ENCODE measurements at places on chromosomes 2 and 18.

DNA sequence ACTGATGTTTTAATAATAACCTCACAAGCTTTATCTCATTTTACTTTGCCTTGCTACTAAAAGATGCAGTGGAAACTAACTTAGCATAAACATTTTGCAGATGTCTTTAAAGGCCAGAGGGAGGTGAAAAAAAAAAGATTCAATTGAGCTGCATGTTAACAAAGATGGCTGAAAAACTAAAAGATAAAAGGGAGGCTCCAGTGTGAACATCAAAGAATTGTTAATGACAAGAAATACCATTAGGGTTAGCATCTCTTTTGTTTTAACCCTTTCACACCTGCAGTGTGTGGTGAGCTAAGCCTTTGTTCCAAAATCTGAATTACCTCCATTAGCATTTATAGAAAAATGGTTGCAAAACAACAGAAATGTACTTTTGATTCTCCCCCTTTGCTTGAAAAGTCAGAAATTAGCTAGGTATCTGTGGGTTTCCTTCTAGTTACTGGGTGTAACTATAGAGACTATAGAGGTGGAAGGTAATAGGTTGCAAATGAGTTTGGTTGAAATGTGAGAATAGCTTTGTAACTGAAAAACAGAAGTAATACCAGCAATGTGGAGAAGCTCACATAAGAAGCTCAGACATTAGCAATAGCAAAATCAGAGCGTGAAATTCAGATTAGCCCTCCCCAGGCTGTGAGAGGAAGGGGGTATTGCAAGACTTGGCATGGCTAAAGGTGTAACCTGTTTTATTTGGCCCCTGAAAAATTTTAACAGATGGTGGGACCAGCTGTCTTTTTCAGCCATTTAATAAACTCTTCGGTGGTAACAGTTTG, 34.8 kb upstream of the SP5 start:
- DNase-seq: no peak

- DNase-seq: peak; percentile 40
These were observed 459.5 kb downstream of the DLGAP1 start for GRCh38 chr18:3995476-3996102.

GRCh38 chr18:45526114-45526841, 89.0 kb upstream of the SLC14A2 start:
- DNase-seq: peak; percentile 36

DNA sequence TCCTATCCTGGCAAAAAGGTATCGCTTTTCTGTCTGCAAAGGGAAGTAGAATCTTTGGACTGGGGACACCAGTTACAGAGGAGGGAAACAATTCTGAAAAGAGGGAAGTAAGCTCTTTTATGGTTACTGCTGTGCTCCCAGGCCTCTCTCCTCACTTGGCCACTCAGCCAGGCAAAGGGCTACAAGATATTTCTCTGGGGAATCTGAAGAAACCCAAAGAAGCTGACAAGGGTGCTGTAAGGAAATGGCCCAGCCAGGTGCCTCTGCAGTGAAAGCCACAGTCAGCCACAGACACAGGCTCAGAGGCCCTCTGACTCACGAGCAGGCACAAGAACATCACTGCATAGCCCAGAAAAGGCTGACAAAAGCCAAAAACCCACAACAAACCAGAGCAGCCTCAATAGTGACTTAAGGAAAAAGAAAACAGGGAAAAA, 5.8 kb downstream of the HDLBP start:
- no peak for DNase-seq

GRCh38 chr2:100021791-100022340, 120.5 kb downstream of the AFF3 start:
- no peak for DNase-seq

DNA sequence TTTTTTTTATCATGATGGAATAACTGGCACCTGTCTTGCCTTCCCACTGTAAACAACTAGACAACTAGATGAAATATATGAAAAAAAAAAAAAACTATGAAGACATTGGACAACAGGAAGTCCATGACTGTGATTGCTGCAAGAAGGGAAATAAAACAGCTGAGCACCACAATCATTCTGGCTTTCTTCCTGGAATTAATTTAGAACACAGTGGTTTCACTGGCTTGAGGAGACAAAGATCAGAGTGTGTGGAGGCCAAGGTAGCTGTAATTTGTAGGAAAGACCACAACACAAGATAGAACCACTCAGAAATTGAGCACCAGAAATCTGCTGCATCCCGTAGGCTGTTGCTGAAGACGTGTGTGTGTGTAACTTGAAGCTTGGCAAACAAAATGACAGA, 121.1 kb upstream of the PID1 start:
- no peak for DNase-seq

- no peak for DNase-seq
These were observed 43.0 kb downstream of the PTGR3 start for GRCh38 chr18:75165926-75166325.

GRCh38 chr2:149745396-149746230, 158.0 kb upstream of the MMADHC start:
- no peak for DNase-seq

DNA sequence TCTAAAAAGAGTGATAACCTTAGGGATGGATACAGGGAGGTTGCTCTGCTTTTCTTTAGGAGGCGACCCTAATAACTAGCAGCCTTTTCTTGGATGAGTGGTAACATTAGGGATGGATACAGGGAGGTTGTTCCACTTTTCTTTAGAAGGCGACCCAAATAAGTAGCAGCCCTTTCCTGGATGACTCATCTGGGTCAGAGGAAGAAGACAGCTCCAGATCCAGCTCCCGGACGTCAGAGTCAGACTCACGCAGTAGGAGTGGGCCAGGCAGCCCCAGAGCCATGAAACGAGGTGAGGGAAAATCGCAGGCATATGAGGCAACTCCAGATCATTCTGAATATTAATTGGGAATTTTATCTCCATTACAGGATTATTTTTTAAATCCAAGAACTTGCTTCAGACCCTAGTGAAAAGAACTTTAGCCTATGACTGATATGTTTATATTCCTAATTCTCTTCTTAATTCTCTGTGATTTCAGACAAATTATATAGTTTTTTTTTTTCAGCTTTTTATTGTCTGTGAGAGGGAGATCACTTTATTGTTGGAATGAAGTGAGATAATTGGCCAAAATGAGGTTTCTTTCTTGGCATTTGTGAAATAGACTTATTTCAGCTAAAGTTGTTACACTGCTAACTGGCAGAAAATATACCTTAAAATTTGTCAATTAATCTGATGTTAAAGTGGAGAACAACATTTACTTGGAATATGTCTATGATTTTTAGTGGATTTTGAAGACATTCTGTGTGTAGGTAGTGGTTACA, 31.2 kb upstream of the C1GALT1C1L start:
- DNase-seq: peak; percentile 37

DNA sequence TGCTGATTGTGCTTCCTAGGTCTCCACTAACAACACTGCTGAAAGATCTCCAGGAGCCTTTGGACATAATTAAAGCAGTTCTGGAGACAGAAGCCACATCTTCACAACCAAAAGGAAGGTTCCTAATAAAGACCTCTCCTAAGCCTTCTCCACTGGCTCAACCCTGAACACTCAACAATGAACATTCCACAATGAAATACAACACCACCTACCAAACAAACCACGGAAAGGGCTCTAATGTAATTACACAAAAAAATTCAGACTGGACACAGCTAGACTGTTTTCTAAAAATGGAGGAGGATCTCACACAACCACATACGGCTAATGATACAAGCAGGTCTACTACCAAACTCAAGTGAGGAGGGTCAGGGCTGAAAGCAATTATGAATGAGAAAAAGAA, 43.6 kb downstream of the NOL10 start:
- DNase-seq: no peak

DNA sequence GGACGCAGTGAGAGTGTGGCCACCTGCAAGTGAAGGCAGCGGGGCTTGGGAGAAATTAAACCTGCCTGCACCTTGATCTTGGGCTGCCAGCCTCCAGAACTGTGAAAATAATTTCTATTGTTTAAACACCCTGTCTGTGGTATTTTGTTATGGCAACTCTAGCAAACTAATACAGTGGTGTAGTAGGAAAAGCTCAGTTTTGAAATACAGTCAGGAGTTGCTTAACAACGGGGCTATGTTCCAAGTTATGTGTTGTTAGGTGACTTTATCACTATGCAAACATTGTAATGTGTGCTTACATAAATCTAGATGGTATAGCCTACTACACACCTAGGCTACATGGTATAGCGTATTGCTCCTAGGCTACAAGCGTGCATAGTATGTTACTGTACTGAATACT, 93.4 kb upstream of the FN1 start:
- no peak for DNase-seq

GRCh38 chr2:9249020-9249800, 42.6 kb downstream of the ASAP2 start:
- DNase-seq: peak; percentile 65

DNA sequence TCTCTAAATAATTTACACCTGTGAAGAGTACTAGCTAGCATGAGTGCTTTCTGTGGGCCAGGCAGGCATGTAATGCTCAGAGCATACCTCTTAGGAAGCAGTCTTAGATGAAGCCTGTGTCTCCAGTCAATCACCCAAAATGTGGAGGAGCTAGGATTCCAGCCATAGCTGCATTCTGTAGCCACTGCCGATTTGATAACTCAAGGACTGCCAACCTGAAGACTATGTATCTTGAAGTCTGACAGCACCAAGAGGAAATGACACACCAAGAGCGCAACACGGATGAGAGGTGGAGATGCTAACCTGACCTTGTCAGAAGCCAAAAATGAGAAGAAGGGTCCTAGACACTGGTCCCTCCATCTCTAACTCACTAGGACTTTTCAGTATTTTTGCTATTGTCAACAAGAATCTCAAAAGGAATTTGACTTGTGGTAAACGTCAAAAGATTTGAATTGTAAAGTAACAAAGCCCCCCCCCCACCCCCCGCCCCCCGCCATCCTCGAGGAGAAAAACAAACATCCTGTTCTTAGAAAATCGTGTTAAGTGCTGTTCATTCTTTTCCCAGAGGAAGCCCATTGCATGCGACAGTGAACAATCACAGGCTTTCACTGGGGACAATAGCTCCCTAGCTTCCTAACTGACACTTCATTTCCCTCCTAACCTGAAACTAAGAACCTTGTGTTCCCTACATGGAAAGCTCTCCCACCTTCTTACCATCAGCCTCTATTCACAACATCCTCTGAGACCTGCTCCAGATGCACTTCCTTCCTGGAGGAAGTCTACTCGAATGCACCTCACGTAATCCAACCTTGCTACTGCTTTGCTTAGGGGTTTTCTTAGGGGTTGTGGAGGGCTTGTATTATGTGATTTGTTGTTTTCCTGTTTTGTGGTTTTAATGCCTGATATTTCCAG, 14.7 kb downstream of the CDC42EP3 start:
- no peak for DNase-seq

GRCh38 chr18:79620576-79621165, 58.9 kb upstream of the CTDP1 start:
- DNase-seq: no peak

GRCh38 chr2:11899264-11899818, 152.9 kb downstream of the LPIN1 start:
- no peak for DNase-seq

DNA sequence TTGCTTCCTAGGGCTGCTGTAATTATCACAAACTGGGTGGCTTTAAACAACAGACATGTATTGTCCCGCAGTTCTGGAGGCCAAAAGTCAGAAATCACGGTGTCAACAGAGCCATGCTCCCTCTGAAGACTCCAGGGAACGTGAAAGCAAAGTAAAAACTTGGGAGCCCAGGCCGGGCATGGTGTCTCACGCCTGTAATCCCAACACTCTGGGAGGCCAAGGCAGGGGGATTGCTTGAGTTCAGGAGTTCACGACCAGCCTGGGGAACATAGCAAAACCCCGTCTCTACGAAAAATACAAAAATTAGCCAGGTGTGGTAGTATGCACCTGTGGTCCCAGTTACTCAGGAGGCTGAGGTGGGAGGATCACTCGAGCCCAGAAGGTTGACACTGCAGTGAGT, 63.5 kb downstream of the MCFD2 start:
- DNase-seq: no peak

- no peak for DNase-seq
These were observed 42.4 kb downstream of the KIF5C start for GRCh38 chr2:148917431-148917830.

DNA sequence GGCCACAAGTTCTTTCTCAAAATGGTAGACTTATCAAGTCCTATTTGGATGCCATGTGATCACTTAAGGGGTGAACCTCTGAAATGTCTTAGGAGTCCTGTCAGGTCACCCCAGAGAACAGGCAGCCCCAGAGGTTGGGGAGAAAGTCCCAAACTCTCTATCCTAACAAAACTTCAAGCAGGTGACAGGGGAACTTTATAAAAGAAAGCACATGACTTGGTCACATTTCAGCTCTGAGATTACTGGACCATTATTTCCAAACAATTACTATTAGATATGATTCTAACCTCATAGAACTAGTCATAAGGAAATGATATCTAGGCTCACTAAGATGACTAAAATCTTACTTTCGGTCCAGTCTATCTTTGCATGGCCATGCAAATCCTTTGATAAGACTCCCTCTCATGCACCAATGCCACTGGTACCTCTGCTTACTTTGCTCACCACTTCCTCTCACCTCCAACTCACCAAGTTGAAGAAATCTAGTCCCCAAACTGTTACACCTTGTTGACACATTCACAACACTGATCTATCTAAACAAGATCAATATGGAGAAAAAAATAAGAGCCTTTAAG, 107.0 kb downstream of the GALNT14 start:
- DNase-seq: no peak

- no peak for DNase-seq
These were observed 38.1 kb downstream of the ATP8B1 start for GRCh38 chr18:57764995-57765394.

DNA sequence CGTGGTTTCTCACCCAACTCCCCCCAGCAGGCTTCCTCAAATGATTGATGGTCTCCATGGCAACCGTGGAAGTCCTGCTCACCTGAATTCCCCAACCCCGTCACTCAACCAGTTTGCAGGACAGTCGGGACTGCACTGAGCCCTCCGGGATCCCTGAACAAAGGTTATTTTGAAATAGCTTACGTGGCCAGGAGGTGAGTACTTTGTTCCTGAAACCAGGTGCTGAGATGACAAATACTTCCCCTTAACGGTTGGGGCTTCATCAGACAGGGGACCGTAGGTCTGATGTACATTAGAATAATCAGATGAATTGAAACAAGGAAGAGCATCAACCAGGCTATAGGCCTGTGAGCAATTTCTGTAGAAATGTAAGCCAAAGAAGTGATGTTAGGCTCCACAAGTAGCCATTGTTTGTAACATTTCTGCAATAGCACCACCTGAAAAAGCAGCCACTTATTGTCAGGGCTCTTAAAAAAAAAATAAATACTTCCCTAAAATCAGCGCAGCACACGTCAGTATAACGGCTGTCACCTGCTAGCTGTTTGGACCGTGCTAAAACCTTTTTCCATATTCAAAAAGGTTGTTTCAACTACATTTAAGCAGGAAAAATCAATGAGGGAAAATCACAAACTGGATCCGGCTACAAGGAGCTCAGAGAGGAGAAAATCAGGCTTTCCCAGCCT, 206.4 kb upstream of the ID2 start:
- no peak for DNase-seq

GRCh38 chr2:215236131-215236530, 75.7 kb upstream of the ATIC start:
- no peak for DNase-seq

- no peak for DNase-seq
These were observed 359.5 kb downstream of the RND3 start for GRCh38 chr2:150127995-150128394.
